Urinary bladder (tissue), 4 donors: ENCODE measurements at places on chromosomes 12 and 14. TPM values are rescaled to one million over a fixed set of nuclear protein-coding genes. Genes with fewer than 3 reads are reported as not detected.

GRCh38 chr12:132210223-132211055, 66.2 kb downstream of the NOC4L start:
- DNase-seq = no peak

- no peak for DNase-seq
Measured at GRCh38 chr12:53365245-53365904, 14.6 kb upstream of the SP1 start.

DNA sequence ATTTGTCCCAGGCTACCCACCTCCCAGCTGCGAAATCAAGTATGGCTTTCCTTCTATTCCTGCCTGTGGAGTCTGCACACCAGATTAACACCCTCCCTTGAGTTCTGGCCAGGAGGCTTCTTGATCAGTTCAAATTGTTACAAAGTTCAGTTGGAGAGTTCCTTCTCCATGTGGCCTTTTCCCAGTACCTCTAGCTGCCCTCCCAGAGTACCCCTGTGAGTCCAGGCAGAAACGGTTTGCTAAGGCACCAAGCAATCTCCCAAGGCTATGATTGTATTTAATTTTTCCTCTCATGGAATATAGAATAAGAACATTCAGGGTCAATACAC, 49.7 kb upstream of the ERGIC2 start:
- DNase-seq = no peak

DNA sequence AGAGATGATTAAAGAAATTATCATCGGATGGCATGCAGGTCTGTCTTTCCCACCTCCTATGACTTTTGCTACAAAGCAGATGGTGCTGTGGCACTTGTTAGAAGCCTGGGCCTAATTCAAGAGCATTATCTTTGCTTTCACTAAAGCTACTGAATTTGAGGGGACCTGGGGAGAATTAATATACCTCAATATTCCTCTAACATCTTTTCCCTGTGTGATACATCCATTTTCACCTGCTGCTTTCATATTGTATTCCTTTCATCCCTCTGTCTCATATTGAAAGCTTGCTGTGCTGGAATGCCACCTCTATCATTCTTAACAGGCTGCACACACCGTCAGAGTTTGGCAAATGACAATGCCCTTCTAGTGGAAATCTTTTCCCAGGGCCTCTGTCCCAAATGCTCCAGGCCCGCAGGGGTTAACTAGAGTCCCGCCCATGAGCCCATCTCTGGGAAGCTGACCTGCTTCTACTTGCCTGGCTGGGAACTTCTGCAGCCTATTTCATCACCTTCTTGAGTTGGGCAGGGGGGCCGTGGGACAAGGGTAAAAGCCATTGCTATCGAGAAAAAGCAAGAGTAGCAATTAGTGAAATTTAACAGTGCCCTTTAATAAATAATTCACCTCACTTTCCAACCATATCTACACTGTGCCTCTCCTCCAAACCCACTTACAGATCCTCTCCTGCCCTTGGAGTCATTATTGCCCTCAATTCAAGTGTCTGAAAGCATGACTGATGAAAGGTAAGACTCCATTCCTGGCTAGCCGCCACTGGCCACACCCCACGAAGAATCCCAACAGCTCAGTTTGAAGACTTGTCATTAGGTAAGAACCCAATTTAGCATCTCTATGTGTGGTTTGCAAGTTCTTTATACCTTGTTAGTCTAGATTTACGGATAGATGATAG, 126.7 kb upstream of the BTG1 start:
- no peak for DNase-seq

GRCh38 chr12:47779943-47780504, 7.0 kb downstream of the SLC48A1 start:
- no peak for DNase-seq

GRCh38 chr14:100524233-100524932, 62.8 kb downstream of the BEGAIN start:
- DNase-seq = no peak

DNA sequence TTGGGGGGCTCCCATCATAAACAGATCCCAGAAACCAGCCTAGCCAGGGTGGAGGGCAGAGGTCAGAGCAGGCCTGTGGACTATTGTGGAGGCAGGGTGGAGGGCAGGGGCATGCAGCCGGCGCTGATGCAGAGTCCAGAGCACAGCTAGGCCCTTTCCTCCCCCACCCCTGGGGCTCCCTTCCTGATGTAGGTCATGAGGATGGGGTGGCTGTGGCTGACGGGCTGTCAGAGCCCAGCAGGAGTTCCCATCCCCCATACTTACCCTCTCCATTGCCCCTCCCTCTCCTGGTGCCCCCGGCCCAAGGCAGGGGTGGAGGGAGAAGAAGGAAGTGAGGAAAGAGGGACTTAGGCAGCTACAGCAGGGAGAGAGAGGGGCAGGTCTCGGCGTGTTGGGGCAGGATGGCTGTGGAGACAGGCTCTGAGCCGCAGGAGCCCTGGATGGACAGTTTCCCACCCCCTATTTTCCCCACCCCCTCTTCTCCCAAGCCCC, 5.7 kb upstream of the ZNF385A start:
- no peak for DNase-seq

GRCh38 chr14:104218361-104219180, 80.2 kb downstream of the KIF26A start:
- DNase-seq = no peak

GRCh38 chr14:104870368-104871144, 5.5 kb downstream of the CEP170B start:
- DNase-seq = no peak

- no peak for DNase-seq
Measured at GRCh38 chr12:108348842-108349241, 9.7 kb upstream of the CMKLR1 start.

DNA sequence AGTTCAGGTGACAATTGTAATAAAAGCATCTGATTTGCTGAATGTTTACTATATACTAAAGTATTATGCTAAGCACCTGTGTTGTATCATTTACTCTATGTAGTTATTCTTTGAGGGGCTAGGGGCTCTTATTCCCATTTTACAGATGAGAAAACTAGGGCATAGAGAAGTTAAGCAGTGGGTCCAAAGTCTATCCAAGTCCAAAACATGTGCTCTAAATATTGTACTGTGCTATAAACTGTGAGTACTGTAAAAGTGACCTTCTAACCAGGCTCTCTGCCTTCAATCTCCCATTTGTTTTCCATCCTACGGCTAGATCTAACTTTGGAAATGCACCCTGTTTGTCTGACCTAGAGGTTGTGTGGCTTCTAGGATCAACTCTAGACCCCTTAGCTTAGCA, 9.0 kb downstream of the ACVR1B start:
- no peak for DNase-seq

- no peak for DNase-seq
Measured at GRCh38 chr12:65460063-65460462, 181.6 kb downstream of the MSRB3 start.

GRCh38 chr14:32372154-32372553, 43.1 kb downstream of the AKAP6 start:
- DNase-seq = no peak

- DNase-seq = no peak
Measured at GRCh38 chr12:88334271-88334670, 192.2 kb downstream of the TMTC3 start.

DNA sequence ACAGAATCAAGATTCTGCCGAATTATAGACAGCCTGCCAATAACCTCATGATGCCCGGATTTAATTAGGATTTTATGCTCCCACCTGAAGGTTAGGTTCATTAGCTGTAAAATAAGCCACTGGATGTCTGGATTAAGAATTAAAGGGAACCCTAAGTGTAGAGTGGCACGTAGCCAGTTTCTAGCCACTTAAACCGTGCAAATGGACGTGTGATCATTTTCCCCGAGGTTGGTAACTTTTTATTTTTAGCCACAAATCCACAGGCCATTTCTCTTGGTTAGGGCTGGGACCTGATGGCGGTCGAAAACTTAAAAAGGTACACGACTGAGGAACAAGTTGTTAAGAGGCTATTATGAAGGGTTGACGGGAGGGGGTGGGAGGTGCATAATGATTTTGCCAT, 127.3 kb upstream of the TMPO start:
- no peak for DNase-seq

ASCL1 gene
- total RNA-seq = 0.32 TPM

CCDC88C gene
- total RNA-seq = 19.7 TPM

IGF1 gene
- total RNA-seq = 71.1 TPM
